Esophagus squamous epithelium (tissue), 5 donors: ENCODE measurements at places on chromosomes 6 and 20.

DNA sequence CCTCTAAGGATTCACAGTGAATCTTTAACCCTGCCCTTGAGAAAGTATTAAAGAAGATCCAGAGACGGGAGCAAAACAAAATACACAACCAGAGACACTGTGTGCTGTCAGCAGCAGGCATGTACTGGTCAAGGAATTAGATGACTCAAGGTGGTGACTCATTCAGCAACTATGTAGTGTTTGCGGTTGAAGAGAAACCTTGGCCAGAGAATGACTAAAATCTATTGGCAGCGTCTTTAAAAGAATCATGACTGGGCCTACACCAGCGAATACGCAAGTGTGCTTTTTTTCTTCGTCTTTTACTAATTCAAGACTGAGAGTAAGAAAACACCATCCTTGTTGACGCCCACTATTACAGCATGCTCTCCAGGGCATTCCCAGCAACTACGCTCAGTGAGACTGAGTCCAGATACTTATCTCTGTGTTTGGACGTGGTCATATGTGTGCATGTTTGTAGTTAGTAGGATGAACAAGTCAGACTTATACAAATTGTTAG is 72.4 kb upstream of the BACH2 start:
- peak; percentile 13 for DNase-seq

GRCh38 chr6:135540207-135540840 is 42.8 kb upstream of the AHI1 start:
- no peak for DNase-seq

DNA sequence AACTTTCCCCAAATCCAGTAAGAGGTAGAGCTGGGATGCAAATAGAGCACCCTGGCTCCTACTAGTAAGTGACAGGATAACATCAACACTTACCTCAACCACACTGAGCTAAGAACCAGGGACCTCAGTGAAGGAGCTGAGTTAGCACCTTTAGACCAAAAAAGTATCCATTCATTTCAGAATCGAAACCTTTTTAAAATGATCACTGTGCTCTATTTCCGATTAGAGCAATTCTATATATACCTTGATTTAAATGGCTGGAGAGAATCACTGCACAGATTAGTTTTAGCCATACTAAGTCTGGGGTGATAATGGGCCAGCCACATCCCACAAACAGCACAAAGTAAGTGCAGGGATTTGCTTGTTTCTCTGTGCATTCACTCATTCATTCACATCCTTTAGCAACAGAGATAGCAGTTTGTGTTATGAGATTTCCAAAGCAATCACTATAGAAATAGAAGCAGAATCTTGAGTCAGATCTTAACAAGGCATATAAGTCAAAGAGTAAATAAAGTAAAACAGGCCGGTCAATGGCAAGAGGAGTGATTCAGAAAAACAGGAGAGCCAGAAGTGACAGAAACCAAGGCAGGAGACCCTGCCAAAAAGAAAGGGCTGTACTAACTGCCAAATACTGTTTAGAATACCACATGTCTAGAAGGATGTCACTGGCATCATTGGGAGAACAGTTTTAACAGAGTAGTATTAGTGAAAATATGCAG is 136.3 kb downstream of the KIF13A start:
- DNase-seq, result no peak

DNA sequence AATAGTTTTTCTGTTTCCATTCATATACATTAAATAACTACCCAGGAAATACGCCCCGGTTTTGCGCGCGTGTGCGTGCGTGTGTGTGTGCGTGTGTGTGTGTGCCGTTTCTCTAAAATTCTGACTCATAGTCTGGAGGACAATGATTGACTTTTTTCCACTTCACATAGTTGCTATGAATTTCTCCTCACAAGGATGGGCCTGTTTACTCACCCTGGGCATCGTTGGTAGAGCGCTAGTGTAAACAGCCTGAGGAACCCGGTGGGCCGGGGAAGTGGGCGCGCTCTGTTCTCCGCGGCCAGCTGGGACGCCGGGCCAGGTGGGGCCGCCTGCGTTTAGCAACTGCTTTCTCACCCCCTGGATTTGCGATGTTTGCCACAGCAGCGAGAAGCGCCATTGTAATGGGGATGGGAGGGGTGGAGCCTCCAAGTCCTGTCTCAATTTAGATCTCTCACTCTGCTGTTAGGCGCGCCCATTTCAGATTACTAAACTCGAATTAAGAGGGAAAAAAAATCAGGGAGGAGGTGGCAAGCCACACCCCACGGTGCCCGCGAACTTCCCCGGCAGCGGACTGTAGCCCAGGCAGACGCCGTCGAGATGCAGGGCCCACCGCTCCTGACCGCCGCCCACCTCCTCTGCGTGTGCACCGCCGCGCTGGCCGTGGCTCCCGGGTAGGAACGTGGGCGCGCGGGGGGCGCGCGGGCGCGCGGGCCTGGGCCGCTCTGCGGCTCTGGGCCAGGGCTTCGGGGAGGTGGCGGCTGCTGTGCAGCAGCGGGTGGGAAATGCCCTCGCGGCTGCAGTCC is at the start of gene CD109:
Gene CD109, plus strand, starts transcription at position 585 of the 803 bp plus-strand sequence. Its CDS starts 13 bp downstream, at position 598.
- no peak for DNase-seq

DNA sequence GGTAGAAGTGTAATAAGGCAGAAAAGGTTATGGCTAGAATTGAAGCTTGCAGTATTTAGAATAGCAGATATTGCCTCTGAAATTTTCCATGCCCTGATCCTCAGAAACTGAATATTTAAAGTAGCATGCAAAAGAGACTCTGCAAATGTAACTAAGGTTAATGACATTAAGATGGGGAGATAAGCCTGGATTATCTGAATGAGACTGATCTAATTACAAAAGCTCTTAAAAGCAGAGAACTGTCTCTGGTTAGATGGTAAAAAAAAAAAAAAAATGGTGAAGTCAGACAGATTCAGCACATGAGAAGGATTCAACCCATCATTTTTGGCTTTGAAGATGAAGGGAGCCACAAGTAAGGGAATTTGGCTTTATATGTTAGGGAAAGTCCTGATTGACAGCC is 503.7 kb upstream of the IRAK1BP1 start:
- DNase-seq, result no peak

DNA sequence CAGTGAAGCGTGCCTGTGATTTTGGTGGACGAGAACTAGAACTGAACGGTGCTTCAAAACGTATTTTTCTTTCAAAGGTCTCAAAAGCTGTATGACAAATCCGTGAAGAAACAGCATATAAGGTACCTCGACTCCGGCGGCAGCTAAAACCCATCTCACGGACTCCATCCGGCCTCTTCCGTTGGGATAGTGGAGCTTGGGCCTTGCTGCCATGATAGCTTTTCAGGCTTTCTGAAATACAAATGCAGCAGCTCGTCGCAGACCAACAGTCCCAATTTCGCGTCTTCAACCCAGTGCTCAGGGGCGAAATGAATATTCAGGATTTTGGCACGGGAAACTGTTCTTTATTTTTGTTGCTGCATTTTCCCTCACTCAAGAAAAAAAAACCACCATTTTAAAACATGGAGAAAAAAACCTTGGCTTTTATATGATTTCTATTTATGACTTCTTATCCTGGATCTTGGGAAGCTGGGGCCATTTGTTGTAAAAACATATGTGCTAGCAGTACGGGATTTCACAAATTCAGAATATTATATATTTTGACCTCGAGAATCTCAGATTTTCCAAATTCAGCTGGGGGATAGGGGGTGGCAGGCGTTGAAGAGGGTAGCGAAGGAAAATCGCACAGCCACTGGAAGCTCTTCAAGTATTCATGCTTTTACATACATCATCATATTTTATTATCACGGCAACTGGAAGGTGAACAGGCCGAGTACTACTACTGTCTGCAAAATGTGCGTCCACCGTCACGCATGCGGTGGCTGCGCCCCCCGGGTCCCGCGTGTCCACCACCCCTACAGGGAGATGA is 849 bp downstream of the GSTA4 start:
- DNase-seq, result no peak

GRCh38 chr20:40512994-40513393 is 176.0 kb downstream of the MAFB start:
- DNase-seq, result no peak

DNA sequence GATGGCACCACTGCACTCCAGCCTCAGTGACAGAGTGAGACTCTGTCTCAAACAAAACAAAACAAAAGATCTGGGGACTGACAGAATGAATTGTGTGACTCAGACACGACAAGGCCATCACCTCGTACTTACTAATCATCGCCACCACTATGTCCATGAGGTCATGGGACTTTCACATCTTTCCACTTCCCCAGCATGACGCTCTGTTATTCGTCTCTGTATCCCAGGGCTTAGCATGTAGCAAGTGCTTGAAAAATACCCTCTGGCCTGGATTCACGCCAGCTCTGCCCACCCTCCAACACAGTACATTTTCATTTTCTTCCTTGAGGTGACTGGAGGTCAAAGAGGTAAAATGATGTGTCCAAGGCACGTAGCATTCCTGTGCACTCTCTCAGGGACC is 27.8 kb downstream of the FGD2 start:
- DNase-seq, result no peak

DNA sequence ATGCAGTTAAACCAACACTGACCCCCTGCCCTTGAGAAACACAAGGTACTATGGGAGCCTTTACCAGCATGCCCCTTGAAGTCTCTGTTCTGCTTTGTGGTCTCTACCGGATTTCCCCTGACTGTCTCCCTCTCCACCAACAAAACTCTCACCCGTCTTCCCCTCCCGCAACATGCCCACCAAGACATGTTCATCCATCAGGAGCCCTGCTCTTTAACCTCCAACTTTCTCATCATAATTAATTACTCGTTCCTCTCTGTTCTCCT is 1.1 kb downstream of the ZNF165 start:
- no peak for DNase-seq

GRCh38 chr6:118746145-118746824 is 94.9 kb upstream of the CEP85L start:
- no peak for DNase-seq

GRCh38 chr6:160263196-160263939 is 4.7 kb upstream of the SLC22A2 start:
- DNase-seq, result no peak

DNA sequence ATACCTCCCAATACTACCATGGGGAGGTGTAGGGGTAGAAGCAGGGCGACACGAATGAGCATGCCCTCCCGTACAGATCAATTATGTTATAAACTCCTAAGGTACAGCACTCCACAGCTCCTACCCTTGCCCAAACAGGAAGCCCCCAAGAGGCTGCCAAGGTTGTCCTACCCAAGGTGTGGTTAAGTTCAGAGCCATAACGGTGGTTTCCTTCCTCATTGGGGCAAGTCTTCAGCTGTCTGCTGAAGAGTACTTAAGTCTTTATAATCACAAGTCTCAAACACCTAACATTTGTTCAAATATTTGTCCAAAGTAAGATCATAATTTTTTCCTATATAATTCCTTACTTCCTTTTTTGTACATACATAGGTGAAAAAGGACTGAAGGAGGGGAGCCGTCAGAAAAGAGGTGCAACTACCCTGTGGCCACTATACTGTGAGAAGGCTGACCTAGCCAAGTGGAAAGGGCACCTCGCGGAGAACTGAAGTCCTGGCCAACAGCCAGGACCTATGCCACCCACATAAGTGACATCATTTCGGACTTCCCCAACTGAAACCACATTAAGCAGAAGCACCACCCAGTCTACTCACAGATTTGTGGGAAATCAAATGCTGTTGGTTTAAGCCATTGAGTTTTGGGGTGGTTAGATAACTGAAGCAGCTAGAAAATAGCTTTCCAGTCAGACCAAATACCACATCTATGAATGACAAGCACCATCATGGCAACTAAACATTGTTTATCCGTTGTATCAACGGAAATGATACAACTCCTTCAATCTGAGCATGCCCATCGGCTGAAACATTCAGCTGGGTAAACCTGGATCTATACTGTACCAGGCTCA is 2.9 kb upstream of the RAB22A start:
- DNase-seq, result no peak

- DNase-seq, result no peak
Observed at GRCh38 chr20:62792940-62793756, 3.1 kb upstream of the MRGBP start.

DNA sequence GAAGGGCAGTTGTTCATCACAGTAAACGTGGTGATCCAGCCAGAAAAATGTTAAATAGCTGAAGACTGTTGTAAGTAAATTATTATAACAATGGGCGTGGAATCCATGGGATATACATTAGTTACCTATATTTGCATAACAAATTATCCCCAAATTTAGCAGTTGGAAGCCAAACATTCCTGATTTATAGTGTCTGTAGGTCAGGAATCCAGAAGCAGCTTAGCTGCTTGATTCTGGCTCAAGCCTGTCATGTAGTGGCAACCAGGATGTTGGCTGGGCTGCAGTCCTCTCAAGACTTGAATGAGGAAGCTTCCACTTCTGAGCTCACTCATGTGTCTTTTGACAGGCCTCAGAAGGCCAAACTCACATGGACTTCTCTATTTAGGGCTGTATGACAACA is 6.9 kb upstream of the ADGRB3 start:
- DNase-seq, result no peak

DNA sequence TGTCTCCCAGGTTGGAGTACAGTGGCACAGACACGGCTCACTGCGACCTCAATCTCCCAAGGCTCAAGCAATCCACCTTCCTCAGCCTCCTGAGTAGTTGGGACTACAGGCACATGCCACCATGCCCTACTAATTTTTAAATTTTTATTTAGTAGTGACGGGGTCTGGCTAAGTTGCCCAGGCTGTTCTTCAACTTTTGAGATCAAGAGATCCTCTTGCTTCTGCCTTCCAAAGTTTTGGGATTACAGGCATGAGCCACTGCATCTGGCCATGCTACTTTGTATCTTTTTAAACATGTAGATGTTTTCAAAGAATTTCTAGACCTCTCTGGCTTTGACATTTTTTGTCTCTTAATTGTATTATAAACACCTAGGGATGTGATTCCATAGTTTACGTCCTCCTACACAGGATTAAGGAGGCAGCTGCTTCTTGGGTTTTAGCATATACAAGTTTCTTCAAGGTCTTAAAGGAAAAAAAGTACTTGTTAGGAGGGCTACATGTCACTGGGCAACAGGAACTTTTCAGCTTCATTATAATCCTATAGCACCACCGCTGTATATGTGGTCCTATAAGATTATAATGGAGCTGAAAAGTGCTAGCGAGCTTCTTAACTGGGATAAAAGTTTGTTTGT is 1.3 kb downstream of the ADAT2 start:
- no peak for DNase-seq
